Activated gamma-delta T cell treated with anti-CD3 and anti-CD28 coated beads, Interleukin-2, amount 50 U/mL, for 16 hours (primary cell): ENCODE measurements at places on chromosomes 7 and 10.

GRCh38 chr7:55274156-55274555 lies 91.0 kb upstream of the LANCL2 start:
- DNase-seq, result no peak

- no peak for DNase-seq
Measured at GRCh38 chr7:157560710-157561522, 224.1 kb downstream of the DNAJB6 start.

- DNase-seq, result no peak
Measured at GRCh38 chr7:77415476-77415822, 700 bp downstream of the GSAP start.

- no peak for DNase-seq
Measured at GRCh38 chr7:74093671-74094223, 10.1 kb downstream of the LIMK1 start.

- no peak for DNase-seq
Measured at GRCh38 chr7:105060923-105061322, 46.9 kb downstream of the KMT2E start.

- DNase-seq, result no peak
Measured at GRCh38 chr7:126589068-126589684, 663.6 kb downstream of the GRM8 start.
